ENCODE measurements at places on chromosomes 11 and 22.
A peak's percentile ranks its signal among the peaks of the same experiment; 100 is the strongest.

- no peak for DNase-seq
These were observed 68.6 kb upstream of the PAX6 start for GRCh38 chr11:31879681-31880080.

- DNase-seq: no peak
These were observed 22.1 kb upstream of the BDNF start for GRCh38 chr11:27722117-27722952.

- DNase-seq: no peak
These were observed 44.2 kb downstream of the EXPH5 start for GRCh38 chr11:108549319-108549885.

- DNase-seq: no peak
These were observed 296.8 kb downstream of the RAB38 start for GRCh38 chr11:87878373-87878825.

DNA sequence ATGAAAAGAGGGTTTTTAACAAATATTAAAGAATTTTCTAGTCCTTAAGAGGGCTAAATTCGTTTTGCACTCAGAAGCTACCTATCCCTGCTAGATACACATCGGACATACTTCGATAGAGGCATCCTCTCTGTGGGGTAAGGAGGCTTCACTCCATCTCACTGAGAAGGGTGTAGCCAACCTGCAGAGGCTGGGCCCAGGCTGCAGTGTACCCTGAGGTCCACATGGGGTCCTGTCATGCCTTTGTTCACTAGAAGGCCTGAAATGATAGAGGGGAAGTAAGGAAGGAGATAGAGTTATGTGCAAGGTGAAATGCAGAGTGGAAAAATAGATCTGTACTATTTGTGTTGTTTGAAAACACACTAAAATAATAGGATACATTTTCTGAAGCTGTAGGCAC lies 45.6 kb downstream of the IGSF9B start:
- DNase-seq: no peak

- DNase-seq: no peak
These were observed 7.7 kb upstream of the NCR3LG1 start for GRCh38 chr11:17343907-17344306.

DNA sequence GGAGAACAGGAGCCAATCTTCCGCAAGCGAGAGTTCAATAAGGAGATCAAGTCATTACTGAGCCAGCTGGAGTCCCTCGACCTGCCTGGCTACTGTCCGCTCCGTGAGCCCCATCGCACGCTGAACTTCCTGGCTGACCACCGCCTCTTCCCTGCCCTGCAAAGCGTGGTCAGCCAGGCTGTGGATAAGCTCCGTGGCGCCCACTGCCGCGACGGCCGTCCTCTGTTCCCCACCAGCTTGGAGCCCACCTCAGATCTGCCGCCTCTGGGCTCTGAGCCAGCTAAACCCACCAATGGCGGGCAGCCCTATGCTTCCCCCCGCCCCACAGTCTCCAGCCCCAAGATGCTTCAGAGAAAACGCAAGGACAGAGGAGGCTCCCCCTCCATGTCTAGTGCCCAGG lies 2.3 kb downstream of the CCDC116 start:
- DNase-seq: no peak

DNA sequence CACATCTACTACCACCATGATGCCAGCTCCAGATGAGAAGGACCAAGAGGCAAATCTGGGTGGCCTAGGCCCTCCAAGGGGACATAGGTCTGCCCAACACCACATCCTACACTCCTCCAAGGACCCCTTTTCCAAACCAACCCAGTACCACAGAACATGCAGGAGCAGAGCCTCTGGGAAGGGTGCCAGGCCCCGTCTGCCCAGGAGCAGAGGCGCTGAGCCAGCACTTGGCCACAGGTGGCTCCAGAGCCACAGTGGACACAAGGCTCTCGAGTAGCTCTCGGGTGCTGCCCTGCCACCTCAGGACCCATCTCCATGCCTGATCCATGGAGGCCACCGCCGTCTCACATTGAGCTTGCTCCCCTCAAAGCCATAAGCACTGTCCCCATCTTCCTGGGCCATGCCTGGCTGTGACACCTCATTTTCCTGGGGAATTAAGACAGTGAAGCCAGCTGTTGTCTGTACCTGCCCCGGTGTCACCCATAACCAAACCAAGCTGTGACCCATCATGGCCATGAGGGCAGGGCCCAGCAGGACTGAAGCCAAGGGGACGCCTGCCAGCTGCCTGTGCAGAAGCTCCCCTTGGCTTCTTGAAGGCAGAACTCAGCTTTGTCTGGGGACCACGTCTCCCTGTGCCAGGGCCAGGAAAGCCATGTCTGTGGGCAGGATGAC lies 7.4 kb downstream of the MOB2 start:
- DNase-seq: no peak

- no peak for DNase-seq
These were observed 63.8 kb upstream of the THY1 start for GRCh38 chr11:119486691-119487259.

GRCh38 chr22:27748349-27748748 lies 53.2 kb downstream of the MN1 start:
- DNase-seq: no peak

GRCh38 chr11:112174789-112175598 lies at the start of gene BCO2:
Gene BCO2, plus strand, starts transcription at chr11:112175512. Its CDS starts 90 bp downstream, at chr11:112175602.
- DNase-seq: peak; percentile 13

- no peak for DNase-seq
These were observed 23.0 kb downstream of the WBP2NL start for GRCh38 chr22:42021571-42021970.

DNA sequence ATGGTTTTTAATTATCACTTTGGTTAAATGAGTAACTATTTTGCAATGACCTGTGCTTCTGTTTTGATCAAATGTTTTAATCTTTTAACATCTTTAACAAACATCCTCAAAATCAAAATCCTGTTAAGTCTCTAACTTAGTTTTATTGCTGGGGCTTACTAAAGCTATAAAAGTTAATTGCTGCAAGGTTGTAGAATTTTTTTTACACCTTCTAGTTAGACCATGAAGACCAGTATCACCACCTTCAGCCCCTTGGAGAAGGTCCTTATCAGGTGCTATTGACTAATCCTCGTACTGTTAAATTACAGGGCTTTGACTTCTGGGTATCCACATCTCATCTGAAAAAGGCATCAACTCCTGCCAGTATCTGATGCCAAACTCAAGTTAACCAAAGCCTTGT lies 12.3 kb upstream of the CABP2 start:
- no peak for DNase-seq

DNA sequence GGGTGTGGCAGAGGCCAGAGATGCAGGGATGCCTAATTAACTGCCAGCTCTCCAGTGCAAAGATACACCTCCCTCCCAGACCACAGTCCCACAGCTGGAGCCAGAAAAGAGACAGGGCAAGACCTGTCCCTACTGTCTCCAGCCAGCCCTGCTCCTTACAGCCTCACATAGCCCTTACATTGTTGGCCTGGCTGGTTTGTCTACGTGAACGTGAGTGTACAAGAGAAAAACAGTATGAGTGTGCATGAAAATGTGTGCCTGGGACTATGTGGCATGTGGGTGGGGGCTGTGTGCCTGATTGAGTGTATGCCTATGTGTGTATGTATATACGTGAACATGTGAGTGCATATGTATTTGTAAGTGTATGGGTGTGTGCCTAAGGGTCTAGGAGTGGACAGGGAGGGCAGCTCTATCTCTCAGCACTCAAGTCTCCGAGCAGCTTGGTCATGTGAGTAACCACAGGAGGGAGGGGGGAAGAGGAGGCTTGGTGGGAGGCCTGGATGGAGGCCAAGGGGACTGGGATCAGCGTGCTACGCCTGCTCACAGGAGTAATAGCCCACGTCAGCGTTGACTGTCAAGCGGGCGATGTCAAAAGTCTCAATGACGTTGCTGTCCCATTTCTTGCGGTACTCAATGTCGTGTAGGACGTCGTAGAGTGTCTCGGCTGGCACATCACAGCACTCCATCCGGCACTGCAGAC lies 6.6 kb upstream of the ARAP1 start:
- no peak for DNase-seq

DNA sequence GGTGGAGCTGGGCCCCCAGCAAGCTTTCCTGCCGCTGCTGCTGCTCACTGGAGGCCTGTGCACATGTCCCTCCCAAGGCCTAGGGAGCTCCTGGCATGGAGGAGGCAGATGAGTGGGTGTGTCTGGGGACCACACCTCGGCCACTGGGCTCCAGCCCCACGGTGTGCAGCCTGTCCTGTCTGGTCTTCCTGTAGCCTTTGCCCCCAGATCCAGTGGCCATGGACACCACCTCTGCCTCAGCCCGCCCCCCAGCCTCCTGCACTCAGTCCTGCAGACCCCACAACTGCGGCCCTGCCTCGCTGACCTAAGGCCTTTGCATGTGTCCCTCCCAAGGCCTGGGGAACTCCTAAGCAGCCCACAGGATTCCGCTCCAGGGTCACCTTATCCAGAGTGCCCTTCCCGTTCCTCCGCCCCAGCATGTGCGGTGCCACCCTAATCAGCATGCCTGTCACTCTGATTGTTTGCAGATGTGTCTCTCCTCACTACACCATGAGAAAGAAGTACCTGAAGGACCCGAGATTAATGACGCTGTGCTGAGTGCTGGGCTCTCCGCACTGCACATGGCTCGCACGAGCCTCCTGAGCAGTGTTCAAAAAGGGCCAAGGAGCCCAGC lies 8.6 kb downstream of the GAL start:
- DNase-seq: no peak

- no peak for DNase-seq
These were observed 44.9 kb downstream of the WNT11 start for GRCh38 chr11:76161261-76161961.

DNA sequence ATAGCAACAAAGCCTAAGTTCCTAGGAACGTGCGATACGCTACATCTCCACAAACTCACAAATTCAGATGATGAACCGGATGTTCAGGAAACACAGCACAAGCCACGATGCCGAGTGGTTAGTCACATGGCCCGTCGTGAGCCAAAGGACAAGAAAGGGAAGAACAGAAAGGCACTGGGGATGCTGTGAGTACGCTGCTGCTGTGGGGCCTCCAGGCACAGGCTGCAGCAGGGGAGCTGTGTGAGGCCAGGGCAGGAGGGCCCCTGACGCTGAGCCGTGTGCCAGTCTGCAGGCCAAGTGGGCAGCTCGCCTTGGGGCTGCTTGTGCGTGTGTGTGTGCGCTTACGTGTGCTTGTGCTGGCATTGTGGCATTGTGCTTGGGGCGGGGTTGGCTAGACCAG lies 89.4 kb downstream of the CTTN start:
- no peak for DNase-seq

- no peak for DNase-seq
These were observed 68.8 kb downstream of the SNX19 start for GRCh38 chr11:130847517-130847916.

- no peak for DNase-seq
These were observed 915 bp upstream of the SREBF2 start for GRCh38 chr22:41831828-41832552.

DNA sequence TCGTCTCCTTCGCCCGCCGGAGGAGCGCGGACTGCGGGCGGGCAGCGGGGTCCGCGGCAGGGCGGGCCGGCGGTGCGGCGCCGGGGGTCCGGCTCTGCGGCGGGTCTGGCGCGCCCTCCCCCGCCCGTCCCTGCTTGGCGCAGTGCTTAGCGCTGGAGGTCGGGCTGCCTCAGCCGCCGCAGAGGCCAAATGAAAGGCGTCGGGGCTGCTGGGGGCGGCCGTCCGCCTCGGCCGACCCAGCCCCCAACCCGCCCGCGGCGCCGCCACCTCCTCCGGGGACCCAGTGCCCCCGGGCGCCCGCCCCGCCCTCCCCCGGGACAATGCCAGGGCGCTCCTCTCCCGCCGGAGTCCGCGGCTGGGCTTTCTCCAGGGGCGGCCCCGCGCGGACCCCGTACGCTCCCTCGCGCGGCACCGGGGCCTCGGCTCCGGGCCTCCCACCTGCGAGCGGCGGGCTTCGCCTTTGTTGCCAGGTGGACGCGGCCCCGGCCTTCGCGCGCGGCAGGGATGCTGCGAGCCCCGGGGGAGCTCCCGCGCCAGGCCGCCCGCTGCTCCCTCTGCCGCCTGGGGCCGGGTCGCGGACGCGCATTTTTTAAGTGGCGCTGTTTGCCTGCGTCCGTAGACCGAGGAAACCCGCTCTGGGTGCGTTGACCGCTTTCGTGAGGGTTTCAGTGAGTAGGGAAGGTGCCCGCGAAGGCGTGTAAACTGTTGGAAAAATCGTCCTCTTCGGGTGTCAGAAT lies 583 bp downstream of the APLP2 start:
- peak; percentile 25 for DNase-seq

DNA sequence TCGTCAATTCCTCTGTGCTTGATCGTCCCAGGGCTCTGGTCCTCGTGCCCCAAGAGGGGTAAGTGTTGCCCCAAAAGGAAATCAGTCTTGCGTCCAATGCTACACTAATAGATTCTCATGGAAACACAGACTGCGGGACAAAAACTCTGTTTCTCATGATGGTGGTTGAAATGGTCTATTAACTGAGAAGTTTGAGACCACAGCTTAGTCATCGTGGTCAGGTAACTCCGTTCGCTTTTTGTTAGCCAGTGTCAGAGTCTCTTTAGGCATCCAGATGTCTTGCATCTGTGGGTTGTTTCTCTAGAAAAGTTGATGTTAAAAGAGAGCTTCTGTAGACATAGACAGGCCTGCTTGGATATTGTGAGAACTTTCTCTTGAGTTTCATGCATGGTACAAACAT lies 104.6 kb upstream of the SORL1-AS1 start:
- DNase-seq: no peak

DNA sequence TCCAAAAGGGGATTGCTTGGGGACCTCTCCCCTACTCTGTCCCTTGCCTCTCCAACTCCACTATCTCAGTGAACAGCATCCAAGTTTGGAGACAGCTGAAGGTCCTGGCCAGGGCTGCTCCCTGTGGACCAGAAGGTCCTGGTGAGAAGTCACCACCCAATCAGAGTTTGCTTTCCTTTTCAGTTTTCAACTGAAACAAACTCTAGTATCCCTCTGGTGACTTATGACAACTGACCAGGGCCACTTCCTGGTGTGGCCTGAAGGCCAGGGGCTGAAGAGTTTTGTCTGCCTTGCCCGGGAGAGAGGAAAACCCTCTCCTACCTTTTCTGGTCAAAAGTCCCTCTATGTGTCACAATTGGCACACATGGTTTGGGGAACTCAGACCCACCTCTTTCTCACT lies 5.1 kb downstream of the JAML start:
- no peak for DNase-seq

- no peak for DNase-seq
These were observed 23.2 kb downstream of the RTN4RL2 start for GRCh38 chr11:57483562-57483918.

GRCh38 chr11:70120674-70121073 lies 42.6 kb downstream of the ANO1 start:
- no peak for DNase-seq

DNA sequence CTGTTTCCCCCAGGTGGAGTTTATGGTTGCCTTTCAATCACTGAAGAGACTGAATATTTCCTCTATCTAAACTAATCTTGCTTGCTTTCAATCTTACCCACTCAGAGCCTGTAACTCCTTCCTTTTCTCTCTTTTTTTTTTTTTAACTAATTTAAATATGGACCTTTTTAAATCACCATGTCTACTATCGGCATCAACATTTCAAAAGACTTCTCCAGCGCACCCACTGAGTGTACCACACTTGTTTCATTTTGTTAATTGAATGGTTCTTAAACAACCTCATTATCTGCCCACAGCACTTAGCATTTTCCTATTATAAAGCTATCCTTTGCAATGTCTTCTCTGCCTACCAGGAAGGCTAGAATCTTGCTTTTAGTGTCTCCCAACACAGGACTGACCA lies 1212.5 kb downstream of the LRRC4C start:
- no peak for DNase-seq

- no peak for DNase-seq
These were observed 56.8 kb downstream of the RPUSD4 start for GRCh38 chr11:126154691-126155090.

All from stimulated activated CD8-positive, alpha-beta memory T cell treated with anti-CD3 and anti-CD28 coated beads, Interleukin-12 subunit alpha, Interleukin-12 subunit beta, amount 100 ng/mL, for 4 hours (primary cell).